ENCODE measurements at places on chromosomes 6 and 20.
A peak's percentile ranks its signal among the peaks of the same experiment; 100 is the strongest.

DNA sequence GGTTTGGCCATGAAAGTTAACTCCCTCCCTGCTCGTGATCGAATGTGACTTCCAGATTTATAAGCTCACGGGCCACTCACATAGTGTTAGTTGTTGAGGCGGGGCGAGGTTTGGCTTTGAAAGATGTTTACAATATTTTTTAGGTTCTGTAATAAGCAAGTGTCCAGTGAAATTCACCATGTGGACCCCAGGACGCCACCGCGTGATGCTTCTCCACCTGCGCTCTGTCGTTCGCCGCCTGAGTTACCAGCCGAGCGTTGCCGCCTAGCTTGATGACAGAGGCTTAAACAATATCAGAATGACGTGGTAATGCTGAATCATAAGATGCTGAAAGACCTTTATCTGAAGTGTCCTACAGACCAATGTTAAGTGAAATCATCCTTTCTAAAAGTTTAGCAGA is 241.0 kb downstream of the MYLK4 start:
- no peak for DNase-seq

DNA sequence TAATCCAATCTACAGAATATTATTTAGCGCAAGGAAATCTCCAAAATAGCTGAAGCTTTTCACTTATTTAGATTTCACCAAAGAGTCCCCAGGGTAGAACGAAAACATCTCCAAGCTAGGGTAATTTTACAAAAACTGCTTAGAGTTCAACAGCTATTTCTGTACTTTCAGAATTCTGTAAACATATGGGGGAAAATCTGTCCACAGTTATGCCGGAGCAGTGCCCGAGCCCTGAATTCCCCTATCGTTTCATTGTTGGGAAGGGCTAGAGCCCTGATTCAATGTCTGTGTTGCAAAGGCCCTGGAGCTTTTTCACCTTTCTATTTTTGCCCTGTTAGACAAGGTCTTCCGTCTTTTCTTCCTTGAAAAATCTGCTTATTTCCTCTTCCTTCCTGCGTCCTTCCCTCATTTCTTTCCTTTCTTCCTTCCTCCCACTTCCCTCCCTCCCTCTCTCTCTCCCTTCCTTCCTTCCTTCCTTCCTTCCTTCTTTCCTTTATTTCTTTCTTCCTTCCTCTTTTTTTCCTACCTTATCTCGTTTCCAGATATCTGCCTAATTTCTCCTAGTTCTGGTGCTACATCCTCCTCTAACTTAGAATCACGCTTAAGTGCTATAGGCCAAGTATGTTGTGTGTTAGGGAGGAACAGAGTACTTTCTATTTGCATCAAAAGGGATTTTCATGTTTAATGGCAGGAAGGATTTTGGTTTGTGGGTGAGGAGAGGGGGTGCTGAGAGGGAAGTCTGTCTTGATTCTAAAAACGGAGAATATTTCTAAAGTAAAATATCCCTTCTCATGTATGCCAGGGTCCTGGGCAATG is 122.5 kb upstream of the BMP2 start:
- DNase-seq: no peak

GRCh38 chr6:157221049-157221816 is 102.1 kb downstream of the TMEM242 start:
- DNase-seq: peak; percentile 93

GRCh38 chr6:132687306-132687705 is 26.5 kb downstream of the VNN1 start:
- no peak for DNase-seq

GRCh38 chr6:8180327-8181159 is 78.2 kb upstream of the EEF1E1 start:
- DNase-seq: no peak

DNA sequence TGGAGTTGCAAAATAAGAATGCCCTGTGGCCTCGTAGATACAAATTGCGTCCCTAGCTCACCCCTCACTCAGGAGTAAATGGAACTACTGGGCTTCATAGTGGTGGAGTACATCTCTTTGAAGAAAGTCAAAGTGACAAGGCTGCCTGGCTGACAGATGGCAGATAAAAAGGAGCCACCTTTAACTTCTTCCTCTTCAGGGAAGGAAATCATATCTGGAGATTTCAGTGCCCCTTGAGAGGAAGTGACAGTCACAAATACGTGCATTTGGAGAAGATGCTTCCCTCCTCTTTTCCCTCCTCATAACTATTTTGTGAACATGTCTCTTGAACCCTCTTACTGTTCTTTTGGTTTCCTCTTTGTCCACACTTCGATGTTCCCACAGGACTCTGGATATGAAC is 43.2 kb downstream of the PPP1R3G start:
- DNase-seq: no peak

DNA sequence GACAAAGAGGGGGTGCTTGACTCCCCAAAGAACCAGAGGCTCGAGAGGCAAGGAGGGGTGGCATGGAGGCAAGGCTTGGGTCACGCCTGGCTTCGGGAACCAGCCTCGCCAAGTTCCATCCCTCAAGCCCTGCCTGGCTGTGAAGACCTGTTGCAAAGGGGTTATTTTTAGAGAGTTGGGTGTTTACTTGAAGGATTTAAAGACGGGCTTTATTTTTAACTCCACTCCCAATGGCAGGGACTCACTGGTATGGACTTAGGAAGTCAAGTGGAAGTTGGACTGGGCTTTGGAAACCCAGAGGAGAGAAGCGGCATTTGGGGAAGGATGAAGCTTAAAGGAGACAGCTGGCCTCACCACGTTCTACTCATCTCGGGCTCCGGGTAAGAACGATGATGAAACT is 43.1 kb downstream of the JPH2 start:
- DNase-seq: no peak

DNA sequence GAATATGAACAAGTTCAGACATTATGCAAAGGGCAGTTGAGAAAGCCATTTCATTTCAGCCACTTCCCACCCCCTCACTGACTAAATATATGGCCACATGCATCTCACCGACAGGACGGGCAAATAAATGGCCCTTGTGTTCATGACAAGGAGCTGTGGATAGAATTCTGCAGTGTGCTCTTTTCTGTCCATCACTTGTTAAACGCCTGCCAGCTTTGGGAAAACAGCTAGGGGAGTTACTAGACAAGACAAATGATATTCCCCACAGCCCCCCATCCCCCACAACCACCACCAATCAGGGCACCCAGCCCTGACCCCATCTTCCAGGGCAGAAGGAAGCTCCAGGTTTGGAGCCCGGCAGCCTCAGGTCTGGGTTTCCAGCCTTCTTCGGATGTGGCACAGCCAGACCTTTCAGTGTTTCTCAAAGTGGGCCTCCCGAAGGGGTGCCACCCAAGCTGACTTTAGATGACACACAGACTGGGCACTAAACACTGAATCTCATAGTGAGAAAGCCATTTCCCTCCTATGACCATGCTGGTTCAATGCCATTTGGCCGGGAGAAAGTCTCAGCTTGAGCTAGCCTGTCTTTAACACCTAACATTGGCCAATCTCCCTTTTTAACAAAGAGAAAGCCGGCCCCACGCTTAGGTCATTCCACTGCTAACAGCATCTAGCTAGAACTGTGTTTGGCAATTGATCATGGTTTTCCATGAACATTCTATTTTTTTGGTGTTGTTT is 4.0 kb upstream of the RIPOR3 start:
- no peak for DNase-seq

GRCh38 chr6:45486736-45487135 is 109.0 kb upstream of the SUPT3H start:
- DNase-seq: peak; percentile 50

DNA sequence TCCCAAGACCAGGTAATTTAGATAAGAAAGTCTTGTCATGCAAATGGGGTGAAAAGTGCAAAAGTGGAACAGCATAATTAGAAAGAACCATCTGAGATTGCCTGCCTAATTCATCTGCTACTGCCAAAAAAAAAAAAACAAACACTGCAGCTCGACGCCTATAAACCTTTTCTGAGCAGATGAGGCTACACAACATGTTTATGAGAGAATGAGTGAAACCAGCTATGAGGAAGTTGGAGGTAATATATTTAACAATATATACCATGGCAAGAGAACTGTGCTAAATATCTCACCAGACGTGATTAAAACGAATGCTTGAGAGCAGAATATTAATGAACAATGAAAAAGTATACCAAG is 50.0 kb downstream of the LAMA4 start:
- no peak for DNase-seq

DNA sequence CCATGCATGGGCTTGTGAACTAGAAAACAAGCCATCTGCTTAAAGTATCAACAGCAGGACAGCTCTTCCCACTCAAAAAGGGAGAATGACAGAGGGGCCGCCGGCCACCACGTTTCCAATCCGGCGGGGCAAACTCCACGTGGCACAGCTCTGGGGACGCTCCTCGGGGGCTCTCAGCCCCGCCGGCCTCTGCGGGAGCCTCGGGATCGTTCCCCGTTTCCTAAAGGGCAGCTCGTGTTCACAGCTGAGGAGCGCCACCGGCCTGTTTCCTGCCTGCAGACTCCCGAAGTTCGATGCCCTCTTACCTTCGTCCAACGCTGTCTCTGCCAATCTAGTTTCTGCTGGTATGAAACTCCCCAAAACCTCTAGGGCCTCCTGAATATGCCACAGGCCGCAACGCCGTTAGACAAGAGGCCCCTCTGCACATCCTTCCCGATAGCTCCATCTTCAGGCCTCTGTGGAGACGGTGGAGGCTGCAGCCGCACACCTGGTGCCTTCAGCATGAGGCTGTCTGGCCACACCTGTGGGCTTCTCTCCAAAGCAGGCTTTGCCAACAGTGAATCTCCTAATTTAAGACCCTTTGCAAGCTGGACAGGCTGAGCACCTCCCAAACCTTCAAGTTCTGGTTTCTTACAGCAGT is 46.5 kb downstream of the KCNQ2 start:
- DNase-seq: no peak

DNA sequence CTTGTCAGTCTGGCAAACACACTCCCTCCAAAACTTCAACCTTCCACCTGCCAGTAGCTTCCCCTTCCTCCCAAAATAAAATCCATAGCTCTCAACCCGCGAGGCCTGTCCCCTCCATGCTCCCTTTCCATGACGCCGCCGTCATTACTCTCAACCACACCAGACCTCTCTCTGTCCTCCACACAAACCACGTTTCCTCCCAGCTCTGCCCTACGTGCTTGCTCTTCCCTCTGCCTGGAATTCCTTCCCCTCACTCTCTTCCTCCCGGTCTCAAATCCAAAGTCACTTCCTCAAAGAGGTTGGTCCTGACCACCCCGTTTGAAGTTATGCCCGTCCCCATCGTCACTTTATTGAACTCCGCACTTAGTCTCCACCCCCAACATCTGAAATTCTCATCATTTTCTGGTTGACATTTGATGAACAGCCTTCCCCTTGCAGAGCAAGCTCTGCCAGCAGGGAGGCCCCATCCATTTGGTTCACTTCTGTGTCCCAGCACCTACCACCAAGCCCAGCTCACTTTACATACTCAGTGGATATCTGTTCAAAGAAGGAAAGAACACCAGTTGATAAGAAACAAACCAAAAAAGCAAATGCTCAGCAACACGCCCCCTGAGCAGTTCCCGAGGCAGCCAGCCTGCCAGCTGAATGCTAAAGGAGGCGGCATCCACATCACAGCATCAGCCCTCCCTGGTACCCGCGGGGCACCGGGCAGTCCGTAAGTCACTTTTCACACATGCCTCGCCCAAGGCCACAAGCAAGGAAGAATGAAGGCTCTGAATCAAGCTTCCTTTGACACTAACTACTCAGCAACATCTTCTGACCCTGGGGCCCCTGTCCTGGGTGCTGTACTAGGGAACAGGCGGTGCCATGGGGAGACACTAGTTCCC is 125.0 kb downstream of the NFATC2 start:
- DNase-seq: peak; percentile 26

DNA sequence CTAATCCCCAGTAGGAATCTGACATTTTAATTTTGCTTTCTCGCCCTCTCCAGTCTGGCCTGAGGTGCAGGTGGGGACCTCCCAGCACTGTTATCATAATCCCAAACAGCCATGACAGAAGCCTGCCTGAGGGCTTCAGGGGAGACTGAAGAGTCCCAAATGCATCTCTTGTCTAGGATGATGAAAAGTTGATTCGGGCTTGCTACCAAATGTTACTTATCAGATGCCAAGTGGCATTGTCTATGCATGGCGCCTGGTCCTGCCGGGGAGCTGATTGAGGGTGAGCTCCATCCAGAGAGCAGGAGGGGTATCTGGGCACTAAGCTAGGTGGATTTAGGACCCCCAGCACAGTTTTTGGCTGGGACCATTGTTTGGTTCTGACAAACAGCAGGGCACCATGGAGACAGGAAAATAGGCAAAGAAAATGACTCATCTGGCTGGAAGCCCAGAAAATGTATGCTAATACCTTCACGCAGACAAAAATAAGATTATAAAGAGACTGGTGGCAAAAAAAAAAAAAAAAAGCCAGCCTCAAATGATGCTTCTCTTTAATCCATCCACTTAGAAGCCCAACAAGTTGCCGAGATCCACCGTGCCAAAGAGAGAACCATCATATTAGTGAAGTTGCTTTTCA is 513.7 kb upstream of the SULF2 start:
- no peak for DNase-seq

- no peak for DNase-seq
Measured at GRCh38 chr6:128067446-128068118, 166.7 kb upstream of the THEMIS start.

GRCh38 chr6:34358389-34358905 is 34.0 kb downstream of the NUDT3 start:
- no peak for DNase-seq

DNA sequence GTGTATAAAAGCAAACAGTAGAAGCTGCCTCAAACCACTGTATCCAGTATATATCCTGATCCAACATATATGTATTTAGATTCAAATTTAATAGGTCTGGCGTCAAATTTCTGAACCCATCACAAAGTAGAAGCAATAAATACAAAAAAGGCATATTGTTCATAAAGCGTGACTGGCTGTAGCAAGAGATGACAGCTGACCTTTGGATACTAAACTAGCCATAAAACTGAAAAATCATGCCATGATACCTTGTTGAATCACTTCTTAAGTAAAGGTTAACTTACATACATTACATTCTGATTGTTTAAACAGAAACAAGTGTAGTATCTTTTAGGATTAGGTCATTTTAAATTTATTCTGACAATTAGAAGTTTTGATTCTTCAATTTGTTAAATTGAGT is 372.0 kb upstream of the FLRT3 start:
- DNase-seq: no peak

DNA sequence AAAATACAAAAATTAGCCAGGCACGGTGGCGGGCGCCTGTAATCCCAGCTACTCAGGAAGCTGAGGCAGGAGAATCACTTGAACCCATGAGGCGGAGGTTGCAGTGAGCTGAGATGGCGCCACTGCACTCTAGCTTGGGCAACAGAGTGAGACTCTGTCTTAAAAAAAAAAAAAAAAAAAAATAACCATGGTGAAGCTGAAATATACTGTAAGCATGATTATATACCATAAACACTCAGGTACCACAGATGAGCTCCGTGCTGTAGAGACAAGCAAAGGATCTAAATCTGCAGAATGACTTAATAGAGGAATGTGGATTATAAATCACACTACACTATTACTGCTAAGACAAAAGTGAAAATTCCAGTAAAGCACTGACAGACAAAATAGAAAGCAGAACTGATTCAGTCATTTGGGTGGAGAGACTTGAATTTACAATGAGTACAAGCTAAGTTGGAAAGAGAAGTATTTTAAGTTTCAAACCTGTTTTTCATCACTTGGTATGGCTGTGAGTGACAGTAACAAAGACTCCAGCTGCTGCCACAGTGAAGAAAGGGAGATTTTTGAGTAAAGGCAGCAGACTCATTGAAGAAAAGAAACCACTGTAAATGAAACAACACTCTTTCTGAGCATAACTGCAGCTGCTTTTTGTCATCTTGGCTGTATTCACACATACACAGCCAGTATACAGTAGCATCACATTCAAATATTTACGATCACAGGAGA is 322.1 kb downstream of the RNGTT start:
- DNase-seq: no peak

Data from activated CD4-positive, alpha-beta T cell treated with anti-CD3 and anti-CD28 coated beads for 36 hours (primary cell).